NCI-H1092 (cell line): ENCODE measurements at places on chromosomes 1 and 21.

DNA sequence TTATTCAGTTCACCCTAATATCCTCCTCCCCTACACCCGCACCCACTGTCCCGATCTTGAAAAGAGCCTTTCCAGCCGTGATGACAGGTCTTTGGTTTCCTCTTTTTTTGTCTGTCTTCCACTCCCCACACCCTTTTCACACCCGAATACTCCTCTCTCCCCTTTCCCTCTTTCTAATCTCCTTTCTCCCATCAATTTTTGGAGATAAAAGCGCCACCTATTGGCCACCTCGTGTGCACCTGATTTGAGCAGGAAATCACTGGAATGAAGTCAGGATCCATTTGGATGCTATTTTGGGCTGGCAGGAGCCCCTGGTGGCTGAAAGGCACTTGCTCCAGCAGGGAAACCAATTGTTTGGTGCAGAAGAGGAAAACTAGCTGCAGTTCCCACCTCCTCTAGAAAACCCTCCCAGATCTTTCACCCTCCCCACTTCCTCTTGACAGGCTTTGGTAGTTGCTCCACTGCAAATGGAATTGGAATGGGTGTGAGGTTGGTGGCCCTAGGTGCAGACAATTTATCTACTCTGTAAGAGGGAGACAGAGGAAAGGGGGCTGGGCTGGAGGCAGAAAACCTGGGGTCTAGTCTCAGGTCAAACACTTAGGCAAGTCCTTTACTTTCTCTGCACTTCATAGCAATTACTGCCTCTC lies 8.4 kb downstream of the FOXE3 start:
- DNase-seq, result peak; percentile 53

DNA sequence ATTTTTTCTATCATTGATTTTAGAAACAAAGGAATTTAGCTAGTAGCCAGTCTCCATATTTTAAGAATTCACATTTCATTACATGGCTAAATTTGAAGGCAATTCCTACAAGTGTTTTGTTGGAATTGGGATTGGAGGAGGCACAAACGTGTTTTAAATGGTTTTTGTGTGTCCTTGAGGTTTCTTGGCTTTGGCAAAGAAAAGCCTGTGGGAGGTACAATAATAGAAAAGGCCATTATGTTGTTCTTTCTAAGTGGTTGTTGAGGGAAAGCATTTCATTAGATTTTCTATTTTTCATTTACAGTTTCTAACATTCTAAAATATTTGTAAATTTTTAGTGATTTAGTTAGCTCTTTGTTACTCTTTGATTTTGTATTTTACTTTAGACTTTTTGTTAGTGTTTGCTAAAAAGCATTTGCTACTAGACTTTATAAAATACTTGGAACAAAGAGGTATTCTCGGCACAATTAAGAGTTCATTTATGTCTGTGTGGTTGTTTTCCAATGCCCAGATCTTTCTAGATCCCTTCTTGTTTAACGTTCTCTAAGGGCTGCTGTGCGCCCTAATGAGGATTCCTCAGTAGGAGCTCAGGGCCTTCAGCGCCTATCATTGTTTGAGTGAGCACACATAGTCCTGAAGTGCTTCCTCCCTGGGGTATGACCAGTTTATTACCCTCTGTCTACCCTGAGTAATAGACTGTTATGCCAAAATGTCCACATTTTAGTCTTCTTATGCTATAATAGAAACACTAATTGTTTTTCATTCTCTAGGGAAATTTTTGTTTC lies 70.0 kb upstream of the KIAA1614 start:
- peak; percentile 49 for DNase-seq

DNA sequence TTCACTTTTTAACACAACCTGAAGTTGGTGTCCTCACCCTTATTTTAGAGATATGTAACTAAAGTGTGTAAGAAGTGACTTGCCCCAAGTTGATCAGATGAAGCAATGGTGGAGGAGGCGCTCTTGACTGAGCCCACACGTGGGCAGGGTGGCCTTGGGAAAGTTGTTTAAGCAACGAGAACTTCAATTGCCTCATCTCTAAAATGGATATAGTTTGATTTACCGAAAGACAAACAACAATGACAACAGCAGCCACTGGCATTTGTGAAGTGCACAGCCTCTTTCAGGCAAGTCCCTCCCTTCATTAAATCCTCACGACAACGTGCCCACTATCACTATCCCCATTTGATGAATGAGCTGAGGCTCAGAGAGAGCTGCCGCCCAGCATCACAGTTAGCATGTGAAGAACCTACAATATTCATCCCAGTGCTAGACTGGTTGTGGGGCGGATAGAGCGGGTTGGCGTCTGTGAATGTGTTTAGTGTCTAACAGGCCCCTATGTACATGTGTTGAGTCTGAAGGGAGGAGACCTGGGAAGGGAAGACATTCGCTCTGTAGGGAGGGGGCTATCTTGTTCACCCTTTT lies 3.0 kb downstream of the IL22RA1 start:
- no peak for DNase-seq

GRCh38 chr1:90007979-90008404 lies 13.1 kb downstream of the ZNF326 start:
- DNase-seq, result no peak

- no peak for DNase-seq
Observed at GRCh38 chr1:27496604-27497155, 6.7 kb upstream of the WASF2 start.

GRCh38 chr1:41184446-41184845 lies 57.7 kb downstream of the SCMH1 start:
- DNase-seq, result no peak

GRCh38 chr1:22245726-22246125 lies 102.8 kb upstream of the WNT4 start:
- no peak for DNase-seq

DNA sequence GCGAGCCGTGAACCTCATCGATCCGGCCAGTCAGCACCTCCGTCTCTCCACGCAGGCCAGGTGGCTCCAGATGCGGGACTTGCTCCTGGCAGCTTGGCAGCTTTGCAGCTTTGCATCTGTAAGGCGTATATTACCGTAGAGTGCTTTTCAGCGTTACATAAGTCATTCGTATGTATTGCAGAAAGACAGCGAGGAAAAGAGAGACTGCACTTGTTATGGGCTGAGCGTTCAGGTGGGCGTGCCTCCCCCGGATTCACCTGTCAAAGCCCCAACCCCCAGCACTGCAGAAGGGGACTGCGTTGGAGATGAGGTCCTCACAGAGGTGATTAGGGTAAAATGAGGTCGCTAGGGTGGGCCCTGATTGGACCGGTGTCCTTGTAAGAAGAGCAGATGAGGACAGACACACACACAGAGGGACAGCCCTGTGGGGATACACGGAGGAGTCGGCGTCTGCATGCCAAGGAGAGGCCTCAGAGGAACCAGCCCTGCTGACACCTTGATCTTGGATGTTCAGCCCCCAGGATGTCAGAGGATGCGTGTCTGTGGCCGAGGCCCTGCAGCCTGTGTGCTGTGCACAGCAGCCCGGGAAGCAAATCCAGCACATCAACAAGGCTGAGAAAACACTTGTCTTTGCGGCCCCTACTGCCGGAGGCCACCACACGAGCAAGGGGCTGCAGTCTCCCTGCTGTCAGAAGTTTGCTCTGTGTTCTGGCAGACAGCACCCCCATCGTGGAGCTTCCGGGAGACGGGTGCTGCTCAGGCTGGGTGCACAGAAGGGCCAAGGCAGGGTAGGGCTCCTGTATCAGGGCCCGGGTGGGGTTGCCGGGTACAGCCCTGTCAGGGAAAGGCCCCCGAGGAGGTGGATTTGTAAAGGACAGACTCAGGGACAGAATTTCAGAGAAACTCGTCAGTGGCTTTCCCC lies 10.9 kb upstream of the AGPAT3 start:
- DNase-seq, result no peak

DNA sequence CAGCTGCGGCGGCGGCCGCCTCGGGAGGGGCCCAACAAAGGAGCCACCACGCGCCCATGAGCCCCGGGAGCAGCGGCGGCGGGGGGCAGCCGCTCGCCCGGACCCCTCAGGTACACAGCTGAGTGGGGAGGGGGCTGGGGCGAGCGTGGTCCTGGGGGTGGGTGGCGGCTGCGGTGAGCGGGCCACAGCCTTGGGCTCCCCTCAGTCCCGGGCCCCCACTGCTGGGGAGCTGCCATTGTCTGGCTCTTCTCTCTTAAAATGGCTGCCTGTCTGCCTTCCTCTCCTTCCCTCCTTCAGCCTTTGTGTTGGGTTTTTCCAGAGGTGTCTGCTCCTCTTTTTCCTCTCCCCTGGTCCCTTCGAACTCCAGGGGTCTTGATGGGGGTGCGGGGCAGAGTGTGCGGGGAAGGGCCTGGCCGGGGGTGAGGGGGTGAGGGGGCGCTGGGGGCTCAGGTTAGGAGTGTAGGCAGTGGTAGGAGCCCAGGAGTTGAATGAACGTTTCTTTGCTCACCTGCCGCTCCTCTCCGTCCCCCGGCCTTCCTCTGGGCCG lies 1.7 kb downstream of the ARID1A start:
- DNase-seq, result no peak

DNA sequence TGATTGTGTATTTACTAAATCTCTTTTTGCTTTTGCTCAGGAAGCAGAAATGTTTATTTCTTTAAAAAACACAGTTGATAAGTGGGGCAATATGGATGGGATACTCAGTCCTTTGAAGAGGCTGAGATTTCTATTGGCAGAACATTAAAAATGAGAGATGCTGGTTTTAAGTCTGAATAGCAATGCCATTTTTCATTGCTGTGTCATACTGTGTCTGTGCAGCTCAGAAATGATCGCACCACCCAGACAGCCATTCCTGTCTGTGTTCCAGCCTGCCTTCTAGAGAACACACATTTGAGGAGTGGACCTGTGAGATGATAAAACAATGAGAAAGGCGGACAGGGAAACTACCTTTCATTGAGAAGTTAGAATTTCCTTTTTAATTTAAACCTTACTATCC lies 231.2 kb upstream of the USP24 start:
- no peak for DNase-seq

DNA sequence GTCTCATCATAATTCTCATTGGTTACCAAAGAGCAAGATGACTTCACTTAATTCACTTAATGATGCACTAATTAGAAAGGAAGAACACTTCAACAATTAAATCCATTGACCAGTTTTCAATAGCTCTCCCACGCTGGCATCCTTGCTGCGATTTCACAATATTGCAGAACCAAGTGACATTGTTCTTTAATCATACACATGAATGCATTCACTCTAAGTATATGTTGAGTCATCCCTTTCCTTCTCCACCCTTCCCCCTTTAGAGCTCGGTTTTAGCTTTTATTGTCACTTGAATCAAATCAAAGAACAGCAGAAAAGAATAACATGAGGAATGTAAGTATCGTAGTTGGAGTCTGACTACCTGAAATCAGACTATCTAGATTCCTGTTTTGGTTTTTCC lies 233.6 kb upstream of the FMN2 start:
- DNase-seq, result no peak

DNA sequence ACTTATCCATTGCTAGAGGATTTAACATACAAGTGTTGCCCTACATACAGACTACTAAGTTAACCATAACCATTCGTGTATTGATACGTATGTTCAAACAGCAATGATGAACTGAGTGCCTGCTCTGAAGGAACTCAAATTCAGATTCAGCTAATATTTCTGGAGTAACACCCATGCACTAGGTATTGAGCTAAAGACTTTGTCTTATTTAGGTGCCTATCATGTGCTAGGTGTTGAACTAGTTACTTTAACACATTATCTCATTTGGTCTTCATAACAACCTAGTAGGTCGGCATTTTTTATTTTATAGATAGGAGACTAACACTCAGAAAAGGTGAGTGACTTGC lies 160.0 kb downstream of the LTN1 start:
- no peak for DNase-seq

DNA sequence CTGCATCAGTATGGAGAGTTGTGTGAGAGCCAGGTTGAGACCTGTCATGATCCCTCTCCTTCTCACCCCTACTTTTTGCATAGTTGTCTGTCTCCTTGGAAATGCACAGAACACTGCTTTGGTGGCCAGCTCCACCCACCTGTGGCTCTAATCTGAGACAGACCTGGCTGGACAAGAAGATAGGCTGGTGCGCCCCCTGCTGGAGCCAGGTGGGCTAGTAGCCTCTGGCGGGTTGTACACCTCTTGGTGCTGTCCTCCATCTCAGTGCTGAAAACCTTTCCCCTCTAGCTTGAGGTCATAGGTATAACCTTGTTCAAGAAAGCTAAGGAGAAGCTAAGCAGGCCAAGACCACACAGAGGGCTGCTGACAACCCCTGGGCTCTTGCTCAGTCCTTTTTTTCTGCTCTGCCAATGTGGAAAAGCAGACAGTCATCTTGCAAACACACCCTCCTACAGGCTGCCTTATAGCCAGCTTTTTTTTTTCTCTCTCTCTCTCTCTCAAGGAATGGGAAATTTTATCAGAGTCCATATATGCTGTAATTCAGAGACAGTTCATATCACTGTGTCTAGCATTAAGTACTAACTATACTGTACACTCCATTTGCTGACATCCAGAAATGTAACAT lies 58.8 kb upstream of the SPATA6 start:
- peak; percentile 75 for DNase-seq

DNA sequence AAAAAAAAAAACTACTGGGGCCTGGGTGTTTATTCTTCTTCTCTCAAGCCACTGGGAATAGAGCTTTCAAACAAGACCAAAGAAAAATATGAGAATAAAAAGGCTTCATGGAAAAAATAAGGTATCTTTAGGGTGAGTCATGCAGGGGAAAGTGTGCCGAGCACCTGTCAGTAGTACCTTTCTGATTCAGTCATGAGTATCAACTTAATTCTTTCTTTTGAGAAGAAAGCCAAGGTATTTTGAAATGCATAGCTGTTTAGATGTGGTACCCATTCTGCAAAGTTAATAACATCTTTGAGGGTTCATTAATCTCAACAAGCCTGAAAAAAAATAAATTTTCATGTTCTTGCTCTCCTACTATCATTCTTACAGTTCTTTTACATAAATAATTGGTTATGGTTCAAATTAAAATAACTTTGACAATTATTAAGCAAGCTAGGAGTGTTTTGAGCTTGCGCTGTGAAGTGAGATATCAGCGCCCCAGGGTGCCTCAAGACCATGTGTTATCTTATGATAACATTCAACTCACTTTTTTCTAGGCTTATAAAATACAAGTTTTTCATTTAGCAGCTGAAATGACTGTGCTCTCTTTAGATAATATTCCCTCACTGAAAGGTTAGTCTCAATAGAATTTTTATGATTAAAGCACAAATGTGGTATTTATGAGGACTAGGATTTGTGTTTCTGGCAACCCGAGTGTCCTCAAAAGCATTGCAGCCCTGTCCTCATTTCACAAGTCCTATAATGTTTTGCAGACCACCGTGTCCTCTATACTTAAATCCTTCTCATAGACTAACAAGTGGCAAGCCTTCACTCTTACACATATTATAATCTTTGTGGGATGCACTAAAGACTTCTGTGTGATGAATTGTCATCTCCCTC lies 138.6 kb downstream of the SLC44A5 start:
- no peak for DNase-seq

DNA sequence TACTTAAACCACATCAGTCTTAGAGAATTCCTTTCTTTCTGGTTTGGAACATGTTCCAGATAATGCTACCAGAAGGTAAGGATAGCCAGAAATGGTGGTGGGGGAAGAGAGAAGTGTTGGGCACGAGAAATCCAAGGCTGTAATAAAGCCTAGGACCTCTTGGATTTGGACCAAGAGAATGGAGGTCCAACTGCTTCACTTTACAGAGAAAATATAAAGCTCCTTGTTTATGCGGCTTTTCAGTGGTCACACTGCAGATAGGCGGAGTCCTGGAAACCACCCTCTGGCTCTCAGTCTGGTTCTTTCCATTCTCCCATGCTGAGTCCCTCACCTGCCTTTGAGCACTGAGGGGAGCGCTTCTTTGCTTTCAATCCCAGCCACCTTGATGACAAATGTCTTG lies 87.8 kb downstream of the ADCY10 start:
- DNase-seq, result no peak
